ENCODE measurements at places on chromosomes 12 and 14. TPM values are rescaled to one million over a fixed set of nuclear protein-coding genes. Genes with fewer than 3 reads are reported as not detected.

The VPS33A gene
- 24.8 TPM for total RNA-seq

The DUSP6 gene
- 60.9 TPM for total RNA-seq

The DPF3 gene
- 0.39 TPM for total RNA-seq

The KRT71 gene
- total RNA-seq: not detected

DNA sequence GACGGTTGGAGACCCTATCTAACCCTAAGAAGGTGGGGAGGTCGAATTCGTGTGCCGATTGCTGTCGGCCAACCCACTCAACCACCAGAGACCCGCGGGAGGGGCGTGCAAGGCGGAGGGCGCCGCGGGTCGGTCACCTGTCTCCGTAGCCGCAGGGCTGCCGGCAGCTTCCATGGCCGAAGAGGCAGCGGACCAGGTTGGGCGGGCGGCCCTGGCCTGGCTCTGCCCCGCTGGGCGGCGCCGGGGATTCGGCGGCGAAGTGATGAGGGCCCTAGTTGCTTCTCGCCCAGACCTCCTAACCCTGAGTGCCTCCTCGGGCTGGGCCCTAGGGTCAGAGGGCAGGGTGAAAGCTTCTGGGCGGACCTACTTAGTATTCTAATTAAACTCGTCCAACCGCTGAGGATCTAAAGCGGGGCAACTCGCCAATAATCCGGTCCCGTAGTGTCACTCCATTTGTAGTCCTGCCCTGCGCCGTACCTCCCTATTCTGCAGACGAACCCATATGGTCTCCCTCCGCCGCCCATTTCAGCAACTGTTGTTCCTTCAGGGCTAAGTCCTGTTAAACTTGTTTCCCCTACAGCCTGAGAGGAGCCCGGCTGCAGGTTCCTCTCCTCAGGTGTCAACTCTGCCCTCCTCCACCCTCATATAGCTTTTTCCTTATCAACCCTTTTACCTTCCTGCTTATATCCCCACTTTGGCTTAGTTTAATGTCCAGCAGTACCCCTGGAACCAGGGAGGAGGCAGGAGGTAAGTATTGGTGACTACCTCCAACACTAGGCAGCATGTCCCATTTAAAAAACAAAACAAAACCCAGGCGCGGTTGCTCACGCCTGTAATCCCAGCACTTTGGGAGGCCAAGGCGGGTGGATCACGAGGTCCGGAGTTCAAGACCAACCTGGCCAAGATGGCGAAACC is at the start of gene PYM1:
Gene PYM1, minus strand, starts transcription at position 307 of the 915 bp plus-strand sequence. Its CDS starts 133 bp downstream, at position 174.
- peak; percentile 84 for DNase-seq

DNA sequence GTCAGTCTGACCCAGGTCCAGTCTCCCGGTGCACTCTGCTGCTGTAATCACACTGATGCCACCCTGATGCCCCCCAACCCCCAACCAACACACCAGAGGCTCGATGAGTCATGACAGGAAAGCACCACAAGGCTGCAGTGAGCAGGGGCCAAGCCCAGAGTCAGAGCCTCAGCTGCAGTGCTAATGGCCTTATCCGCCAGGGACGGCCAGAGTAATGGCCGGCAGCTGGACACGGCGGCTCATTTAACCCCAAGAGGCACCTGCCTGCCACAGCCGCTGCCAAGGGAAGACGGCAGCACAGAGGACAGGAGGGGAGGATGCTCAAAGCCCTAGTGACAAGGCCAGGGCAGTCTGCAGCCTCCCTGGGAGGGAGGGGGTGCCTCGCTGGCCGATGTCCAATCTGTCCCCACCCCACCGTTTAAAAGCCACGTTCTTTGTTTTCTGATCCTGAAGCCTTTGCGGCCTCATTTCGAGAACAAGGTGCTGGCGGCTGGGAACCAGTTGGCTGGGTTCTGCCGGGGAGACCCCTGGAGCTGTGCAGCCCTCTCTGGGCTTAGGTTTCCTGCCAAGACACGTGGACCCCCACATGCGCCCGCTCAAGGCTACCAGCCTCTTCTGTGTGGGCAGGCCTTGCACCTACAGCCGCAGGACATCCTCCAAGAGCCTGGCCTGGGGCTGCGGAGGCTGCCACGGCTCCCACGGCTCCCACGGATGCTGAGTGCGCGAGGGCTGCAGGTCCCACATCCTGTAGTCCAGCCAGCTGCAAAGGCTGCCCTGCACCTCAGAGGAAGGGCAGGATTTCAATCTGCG is 13.1 kb downstream of the CCDC85C start:
- DNase-seq: no peak

GRCh38 chr14:73800970-73801515 is 50.6 kb upstream of the PTGR2 start:
- DNase-seq: no peak

- peak; percentile 87 for DNase-seq
These were observed at the start of gene CD69 for GRCh38 chr12:9760699-9761418. CD69 (minus strand) TSS chr12:9760901; CDS start chr12:9760820, 81 bp downstream.

DNA sequence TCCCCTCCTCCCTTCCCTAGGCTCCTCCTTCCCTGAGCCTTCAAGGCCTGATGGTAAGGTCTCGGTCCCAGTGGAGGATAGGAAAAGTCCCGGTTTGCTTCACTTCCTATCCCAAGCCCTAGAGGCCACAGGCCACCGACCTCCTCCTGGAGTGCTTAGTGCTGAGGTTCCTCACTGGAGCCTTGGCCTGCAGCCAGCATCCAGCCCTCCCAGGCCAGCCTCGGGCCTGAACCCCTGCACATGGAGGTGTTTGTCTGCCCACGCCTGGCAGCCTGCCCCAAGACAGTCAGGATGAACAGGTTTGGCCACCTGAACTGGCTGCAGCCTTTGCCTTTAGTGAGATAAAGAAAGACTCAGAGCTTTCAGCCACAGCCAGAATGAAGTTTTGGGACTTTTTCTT is 15.8 kb upstream of the KRT7 start:
- no peak for DNase-seq

DNA sequence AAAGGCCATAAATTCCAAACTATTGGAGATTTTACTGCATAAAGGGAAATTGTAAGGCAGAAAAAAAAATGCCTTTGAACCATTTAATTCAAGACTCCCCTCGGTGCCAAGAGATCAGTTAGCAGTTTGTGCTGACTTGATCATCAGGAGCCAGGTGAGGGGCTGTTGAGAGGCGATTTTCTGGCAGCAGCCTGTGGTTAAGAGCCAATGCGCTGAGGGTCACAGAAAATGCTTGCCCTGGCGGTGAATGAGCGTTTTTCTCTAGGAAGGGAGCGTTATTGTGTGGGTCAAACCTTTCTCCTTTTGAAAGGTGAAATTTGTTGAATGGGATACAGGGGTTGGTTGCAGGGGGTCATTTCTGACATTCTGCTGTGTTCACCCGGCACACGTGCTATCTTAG is 4.7 kb downstream of the SRRM4 start:
- no peak for DNase-seq

DNA sequence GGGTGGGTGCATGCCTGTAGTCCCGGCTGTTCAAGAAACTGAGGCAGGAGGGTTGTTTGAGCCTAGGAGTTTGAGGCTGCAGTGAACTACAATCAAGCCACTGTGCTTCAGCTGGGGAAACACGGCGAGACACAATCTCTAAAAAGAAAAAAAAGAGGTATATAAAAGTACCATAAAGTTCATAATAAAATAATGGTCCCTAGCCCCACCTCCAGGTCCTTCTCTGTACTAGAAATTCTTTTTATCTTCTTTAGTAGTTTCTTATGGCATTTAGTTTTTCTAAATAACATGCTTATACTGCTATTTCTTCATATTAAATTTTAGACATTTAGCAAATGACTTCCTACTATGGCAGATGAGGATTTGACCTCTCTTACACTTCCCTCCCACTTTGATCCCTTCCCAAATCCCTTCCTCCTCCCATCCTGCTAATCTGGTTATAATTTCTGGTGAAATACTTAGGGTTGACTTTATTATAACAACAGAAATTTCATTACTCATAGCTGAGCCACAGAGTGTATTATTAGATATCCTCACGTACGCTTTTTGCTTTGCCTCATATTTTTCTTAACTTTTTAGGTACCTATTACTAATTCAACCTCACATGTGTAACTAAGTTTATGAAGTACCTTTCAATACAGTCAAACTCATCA is 94.7 kb downstream of the SLC41A2 start:
- no peak for DNase-seq

All from activated CD4-positive, alpha-beta T cell treated with anti-CD3 and anti-CD28 coated beads for 36 hours (primary cell).